Activated naive CD4-positive, alpha-beta T cell (primary cell): ENCODE measurements at places on chromosomes 5 and 9.

DNA sequence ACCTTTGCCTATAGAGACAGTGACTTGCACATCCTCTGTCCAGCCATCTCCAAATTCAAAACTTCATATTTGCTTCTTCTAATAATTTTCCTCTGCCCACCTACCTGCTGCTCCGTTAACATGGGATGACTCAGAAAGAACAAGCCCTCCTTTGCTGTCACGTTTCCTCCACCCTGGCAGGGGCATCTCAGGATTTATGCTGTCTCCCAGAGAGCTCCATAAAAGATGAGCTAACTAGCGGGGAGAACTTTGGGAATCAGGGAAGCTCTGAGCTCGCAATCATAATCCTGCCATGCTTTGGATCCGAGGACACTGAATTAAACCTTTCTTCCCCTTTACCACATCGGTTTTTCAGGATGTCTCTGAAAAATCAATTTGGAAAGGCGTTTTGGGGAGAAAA lies 78.4 kb upstream of the FSTL4 start:
- no peak for DNase-seq

DNA sequence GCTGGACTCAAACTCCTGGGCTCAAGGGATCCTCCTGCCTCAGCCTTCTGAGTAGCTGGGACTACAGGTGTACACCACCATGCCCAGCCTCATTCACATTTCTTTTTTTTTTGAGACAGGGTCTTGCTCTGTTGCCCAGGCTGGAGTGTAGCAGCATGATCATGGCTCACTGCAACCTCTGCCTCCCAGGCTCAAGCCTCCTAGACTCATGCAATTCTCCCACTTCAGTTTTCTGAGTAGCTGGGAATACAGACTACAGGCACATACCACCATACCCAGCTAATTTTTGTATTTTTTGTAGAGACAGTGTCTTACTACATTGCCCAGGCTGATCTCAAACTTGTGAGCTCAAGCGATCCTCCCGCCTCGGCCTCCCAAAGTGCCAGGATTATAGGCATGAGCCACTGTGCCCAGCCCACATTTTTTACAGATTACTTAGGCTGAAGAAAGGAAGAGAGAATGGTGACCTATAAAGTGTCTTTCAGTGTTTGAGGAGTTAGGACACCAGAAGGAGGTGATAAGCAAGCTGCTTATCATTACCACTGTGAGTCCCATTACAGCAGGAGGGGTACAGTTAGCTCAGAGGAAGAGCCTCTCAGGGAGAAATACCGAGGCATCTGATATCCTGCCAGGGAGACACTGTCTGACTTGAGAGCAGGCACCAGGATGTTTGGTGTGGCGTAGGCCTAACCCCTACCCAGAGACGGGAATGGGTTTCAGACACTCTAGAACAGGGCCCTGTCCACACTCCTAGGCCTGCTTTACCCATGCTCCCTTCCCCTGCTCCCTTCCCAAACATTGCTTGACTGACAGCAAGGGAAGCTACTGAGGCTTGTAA lies 9.7 kb downstream of the FAXDC2 start:
- no peak for DNase-seq

DNA sequence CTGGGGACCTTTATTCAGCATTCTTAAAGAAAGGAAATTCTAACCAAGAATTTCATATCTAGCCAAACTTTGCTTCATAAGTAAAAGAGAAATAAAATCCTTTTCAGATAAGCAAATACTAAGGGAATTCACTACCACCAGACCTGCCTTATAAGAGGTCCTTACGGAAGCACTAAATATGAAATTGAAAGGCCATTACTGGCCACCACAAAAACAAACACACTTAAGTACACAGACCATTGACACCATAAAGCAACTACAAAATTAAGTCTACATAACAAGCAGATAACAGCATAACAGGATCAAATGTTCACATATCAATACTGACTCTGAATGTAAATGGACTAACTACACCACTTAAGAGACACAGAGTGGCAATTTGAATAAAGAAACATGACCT lies 361.4 kb upstream of the POU5F2 start:
- no peak for DNase-seq

DNA sequence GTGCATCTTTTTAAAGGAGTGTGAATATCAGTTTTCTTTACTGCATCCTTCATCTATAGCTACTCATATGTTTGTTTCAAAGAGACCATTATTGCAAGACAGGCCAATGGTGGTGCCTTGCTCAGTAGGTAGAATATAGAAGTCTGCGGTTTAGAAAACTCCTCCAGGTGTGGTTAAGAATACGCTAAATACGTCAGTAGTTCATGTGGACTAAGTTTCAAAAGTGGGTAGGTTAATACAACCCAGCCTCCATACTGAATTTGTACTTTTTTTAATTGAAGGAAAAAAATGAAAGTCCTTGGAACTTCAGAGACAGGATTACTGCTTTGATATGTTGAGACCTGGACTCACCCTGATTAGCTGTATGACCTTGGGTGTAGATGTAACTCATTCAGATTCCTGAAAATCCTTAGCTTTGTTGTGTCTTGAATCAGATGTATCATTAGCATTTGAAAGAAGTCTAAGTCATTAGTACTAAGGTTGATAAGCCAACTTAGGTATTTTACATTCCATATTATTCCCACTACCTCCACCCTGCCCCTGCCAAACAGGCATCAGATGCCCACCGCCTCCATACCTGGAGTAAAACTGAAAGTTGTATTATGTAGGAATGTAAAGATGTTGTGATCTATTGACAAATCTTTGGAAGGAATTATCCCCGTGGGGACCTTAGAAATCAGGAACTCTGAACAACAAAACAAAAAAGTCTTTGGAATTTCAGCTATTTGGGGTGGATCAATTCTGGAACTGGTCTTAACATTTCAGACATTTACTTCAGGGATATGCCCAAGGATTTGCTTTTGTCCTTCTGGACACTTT lies 6.1 kb downstream of the BASP1 start:
- no peak for DNase-seq

DNA sequence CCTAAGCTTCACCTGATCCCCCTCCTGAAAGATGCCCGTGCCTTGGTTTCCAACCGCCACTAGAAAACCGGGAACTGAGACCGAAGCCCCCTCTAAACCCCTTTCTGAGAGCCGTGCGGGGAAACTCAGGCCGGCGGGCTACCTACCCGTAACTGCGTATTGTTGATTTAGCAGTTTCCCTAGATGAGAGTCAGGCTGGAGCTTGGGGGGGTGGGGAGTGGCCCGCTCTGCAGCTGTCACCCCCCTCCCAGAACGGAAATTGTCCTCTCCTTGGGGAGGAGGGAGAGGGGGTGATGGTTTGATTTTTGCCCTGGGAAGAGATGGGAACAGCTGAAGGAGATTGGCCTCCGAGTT lies 2.5 kb downstream of the CXXC5 start:
- DNase-seq: no peak

DNA sequence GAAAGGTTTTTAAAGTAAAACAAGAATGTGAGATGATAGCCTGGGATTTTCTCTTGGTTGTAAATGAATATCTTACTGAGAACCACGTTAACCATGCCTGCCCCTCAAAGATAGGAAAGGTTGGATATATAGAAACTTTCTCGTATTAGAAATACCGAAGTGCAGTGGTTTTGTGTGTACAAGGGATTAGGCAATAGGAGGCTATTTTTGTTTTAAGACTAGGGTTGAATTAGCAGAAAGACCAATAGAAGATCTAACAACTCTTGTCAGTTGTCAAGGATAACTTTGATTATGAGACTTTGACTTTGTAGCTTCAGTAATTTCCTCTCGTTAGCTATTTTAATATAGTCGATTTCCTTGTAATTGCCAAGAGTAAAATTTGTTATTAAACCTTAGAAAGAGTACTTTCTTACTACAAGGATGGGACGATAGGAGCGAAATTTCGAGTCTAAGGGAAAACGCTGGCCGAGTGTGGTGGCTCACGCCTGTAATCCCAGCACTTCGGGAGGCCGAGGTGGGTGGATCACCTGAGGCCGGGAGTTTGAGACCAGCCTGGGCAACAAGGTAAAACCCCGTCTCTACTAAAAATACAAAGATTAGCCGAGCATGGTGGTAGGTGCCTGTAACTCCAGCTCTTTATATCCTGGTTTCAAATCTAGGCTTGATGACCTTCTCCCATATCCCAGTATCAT lies 838 bp downstream of the POLK start:
- no peak for DNase-seq

- DNase-seq: no peak
These were observed 98.5 kb upstream of the LHFPL2 start for GRCh38 chr5:78747055-78747454.
